ENCODE measurements at places on chromosomes 16 and 17.

DNA sequence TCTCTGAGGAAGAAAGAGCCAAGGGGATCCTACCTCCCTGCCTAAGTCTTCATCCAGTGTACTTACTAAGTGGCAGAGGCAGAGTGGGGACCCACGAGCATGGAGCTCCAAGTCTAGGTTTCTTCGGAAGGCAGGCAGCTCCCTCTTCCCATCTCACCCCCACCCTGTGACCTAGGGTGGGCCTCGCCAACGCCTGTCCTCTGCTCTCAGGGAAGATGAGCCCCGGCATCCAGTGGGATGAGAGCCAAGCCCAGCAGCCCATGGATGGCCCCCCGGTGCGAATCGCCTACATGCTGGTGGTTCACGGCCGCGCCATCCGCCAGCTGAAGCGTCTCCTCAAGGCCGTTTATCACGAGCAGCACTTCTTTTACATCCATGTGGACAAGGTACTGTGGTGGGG is 8.3 kb downstream of the XYLT2 start:
- no peak for DNase-seq

DNA sequence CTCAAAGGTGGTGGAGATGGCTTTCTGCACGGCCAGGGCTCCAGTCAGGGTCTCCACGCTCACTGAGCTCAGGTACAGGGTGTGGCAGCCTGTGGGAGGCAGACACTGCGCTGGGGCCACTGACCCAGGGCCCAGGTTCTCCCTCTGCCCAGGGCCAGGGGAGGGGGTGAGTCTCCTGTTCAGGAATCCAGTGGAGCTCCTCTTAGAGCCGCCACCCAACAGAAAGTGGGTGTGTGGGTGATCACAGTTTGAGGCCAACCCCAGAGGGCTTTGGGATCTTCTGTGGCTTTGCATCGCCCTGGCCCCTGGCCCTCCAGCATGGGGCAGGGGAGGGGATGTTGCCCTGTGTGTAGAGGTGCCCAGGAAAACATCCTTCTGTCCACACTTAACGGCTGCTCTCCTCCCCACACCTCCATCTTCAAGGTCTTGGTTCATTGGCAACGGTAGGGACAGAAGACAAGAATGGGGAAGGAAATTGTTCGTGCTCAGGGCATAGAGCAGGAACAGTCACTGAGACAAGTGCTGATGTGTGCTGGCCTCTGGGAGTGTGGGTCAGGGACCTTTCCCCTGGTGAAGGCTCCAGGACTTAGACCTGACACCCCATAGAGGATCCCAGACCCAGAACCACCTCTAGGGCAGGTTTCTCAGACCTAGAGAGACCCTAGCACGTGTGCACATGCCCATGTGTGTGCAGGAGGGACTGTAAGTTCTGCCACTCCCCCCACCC is 21.5 kb downstream of the TNS4 start:
- DNase-seq = no peak

GRCh38 chr16:49280841-49281371 is 732 bp downstream of the CBLN1 start:
- peak; percentile 13 for DNase-seq

- DNase-seq = no peak
Measured at GRCh38 chr16:77732241-77732946, 10.1 kb downstream of the NUDT7 start.

- DNase-seq = no peak
Measured at GRCh38 chr17:4329838-4330237, 36.6 kb downstream of the UBE2G1 start.

DNA sequence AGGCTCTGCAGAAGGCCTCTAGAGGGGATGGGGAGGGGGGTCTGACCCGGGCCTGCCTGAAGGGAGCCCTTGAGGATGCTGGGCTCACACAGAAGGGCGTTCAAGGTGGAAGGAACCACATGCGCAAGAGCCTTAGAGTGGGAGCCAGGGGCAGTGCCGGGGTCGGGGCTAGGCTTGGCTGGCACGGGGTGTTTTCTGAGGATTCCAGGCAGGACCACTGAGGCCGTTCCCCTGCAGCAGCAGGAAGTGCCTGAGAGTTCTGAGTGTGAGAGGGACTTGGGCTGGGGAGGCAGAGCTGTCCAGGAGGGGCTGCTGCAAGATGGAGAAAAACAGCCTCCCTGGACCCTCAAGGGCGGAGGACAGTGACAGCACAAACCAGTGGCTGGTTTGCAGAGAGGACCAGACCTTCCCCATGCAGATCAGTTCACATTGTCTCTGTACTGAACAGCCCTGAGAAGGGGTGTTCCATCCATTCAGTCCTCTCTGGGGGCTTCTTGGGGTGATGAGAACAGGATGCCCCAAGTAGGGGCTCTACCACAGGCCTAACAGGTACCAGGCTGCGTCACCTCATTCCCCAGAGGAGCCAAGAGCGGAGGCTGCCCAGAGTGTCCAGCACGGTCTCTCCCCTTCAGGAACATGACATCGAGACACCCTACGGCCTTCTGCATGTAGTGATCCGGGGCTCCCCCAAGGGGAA is 3.4 kb downstream of the NDRG4 start:
- no peak for DNase-seq
